ENCODE measurements at places on chromosomes 12 and 14.

- DNase-seq: peak; percentile 84
Measured at GRCh38 chr14:102594514-102595175, 2.2 kb downstream of the RCOR1 start.

DNA sequence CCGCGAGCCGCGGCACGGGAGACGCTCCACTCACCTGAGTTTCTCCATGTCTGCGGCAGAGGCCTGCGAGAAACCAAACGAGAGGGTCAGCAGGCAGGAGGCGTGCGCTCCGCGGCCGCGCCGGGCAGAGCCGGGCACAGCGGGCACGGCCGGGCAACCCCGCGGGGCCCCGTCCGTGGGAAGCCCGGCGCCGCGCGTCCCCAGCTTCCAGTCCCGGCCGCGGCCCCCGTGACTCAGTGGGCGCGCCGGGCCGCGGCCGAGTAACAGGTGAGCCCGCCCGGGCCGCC, 19.4 kb downstream of the BEGAIN start:
- DNase-seq: no peak

GRCh38 chr12:31647086-31647491, 12.4 kb upstream of the ETFBKMT start:
- DNase-seq: peak; percentile 55

- no peak for DNase-seq
Measured at GRCh38 chr14:24556756-24557155, 19.3 kb downstream of the CTSG start.

DNA sequence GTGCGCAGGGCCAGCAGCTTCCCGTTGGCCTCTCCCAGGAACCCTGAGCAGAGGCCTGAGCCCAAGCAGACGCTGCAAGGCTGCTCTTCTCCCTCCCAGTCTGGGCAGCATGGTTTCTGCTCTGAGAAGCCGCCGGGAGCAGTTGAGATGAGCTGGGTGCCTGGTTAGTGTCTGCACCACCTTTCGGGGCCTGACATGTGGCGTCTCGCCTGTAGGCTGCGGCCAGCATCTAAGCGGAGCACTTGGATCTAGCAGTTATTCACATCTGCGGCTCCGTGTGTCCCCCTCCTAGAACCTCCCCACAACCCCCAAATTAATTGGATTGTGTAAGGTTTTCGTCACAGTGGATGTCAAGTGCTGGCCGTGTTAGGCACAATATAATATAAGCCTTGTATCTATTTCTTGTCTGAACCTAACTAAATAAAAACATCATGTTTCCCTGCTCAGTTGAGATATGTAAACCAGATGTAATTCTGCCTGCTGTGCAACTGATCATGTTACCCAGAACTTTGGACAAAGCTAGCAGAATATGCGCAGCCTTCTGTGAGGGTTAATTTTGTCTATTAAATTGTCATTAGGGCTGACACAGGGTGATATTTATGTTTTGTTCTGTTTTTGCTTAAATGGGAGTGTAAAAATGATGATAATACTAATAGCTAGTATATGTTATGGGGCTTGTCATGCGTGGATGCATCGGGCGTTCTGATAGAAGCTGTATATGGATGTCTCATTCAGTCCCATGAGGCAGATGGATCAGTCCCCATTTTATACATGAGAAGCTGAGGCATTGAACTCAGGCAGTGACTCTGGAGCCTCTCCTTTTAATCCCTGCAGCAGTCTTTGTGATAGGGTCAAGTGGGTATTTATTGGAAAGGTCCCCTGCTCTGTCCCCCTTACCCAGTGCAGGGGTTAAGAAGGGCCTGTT, 45.8 kb downstream of the ELK3 start:
- DNase-seq: no peak

DNA sequence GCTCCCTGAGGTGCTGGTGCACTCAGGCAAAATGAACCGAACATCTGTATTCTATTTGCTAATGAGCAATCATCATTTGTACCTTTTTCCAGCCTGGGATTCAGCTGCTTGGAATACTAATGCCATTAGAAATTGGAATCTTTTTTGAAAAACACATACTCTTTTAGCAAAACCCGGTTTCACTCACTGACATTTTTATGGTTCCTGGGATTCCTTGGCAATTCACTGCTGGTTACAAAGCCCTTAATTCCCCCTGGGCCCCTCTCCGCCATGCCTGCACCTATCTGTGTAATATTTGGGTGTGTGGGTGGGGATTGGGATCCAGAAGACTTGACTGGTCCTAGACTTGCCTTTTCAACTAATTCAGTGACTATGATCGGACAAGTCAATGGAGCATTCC, 199.1 kb downstream of the FOXN3 start:
- no peak for DNase-seq

GRCh38 chr12:61780435-61780834, 479.8 kb upstream of the USP15 start:
- DNase-seq: no peak

GRCh38 chr12:85392508-85392907, 112.5 kb downstream of the ALX1 start:
- DNase-seq: no peak

- DNase-seq: no peak
Measured at GRCh38 chr12:120726510-120726793, 826 bp downstream of the ACADS start.

All from suppressor macrophage treated with lipopolysaccharide for 4 hours (primary cell).